ENCODE measurements at places on chromosomes 5 and 9.
A peak's percentile ranks its signal among the peaks of the same experiment; 100 is the strongest.

DNA sequence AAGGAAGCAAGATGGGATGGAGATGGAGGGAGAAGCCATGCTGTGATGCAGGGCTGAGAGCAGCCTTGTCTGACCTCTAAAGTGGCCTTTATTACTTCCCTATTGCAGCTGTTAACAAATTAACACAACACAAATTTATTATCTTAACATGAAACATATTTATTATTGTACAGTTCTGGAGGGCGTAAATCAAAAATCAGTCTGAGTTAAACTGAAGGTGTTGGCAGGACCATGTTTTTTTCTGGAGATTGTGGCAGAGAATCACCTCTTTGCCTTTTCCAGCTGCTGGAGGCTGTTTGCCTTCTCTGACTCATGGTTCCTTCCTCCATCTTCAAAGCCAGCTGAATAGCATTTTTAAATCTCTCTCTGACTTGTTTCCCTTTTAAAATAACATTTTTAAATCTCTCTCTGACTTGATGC is 7.2 kb upstream of the MCC start:
- no peaks in the 10 kb centered on the region for H3K27me3 ChIP-seq
- no peaks in the 10 kb centered on the region for H3K4me1 ChIP-seq
- no peak overlapping the region for H3K27ac ChIP-seq
- no peak overlapping the region for H3K4me3 ChIP-seq
- DNase-seq, result no peak

GRCh38 chr5:176436656-176437055 is 11.5 kb upstream of the FAF2 start:
- H3K27ac ChIP-seq, result no peak overlapping the region
- H3K27me3 ChIP-seq, result no peaks in the 10 kb centered on the region
- no peaks in the 10 kb centered on the region for H3K36me3 ChIP-seq
- H3K4me1 ChIP-seq, result no peaks in the 10 kb centered on the region

DNA sequence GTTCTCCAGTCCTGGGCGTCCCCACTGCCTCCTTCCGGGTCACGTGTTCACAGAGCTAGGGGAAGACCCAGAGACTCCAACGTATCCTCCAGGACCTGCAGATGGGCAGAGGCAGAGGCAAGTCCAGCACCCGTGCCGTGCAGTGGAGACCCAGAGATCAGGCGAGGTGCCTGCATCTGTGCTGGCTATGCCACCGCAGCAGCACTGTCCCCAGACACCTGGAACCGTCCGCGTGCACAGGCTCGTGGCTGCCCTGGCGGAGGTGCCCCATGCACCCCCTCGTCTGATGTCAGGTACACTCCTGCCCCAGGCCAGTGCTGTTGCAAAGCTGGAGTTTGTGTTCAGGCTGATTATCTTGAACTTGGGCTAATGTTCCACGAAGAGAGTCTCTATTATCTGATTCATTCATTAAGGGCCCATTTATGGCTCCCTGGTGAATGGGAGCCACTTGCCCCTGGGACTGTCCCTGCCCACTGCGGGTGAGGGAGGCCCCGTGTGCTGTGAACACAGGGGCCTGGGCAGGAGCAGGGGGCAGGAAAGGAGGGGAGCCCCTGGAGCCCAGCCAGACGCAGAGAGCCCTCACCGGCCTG is 13.7 kb downstream of the IRX4 start:
- DNase-seq, result no peak
- no peak overlapping the region for H3K27ac ChIP-seq
- H3K27me3 ChIP-seq, result peaks cover 2% of the 10 kb centered on the region
- no peaks in the 10 kb centered on the region for H3K4me1 ChIP-seq
- no peak overlapping the region for H3K4me3 ChIP-seq
- no peaks in the 10 kb centered on the region for H3K36me3 ChIP-seq

- H3K27me3 ChIP-seq, result no peaks in the 10 kb centered on the region
- no peak overlapping the region for H3K4me3 ChIP-seq
- no peaks in the 10 kb centered on the region for H3K4me1 ChIP-seq
- H3K36me3 ChIP-seq, result no peaks in the 10 kb centered on the region
- H3K27ac ChIP-seq, result no peak overlapping the region
Observed at GRCh38 chr5:60852940-60853339, 8.9 kb upstream of the ELOVL7 start.

GRCh38 chr9:135480940-135481310 is 1.3 kb downstream of the PPP1R26 start:
- H3K27me3 ChIP-seq, result no peaks in the 10 kb centered on the region
- H3K4me3 ChIP-seq, result peak overlapping the region; percentile 86
- peaks cover 10% of the 10 kb centered on the region for H3K4me1 ChIP-seq
- H3K27ac ChIP-seq, result peak overlapping the region; percentile 91

GRCh38 chr5:80895523-80895922 is 64.6 kb upstream of the RASGRF2 start:
- no peak for DNase-seq
- H3K4me3 ChIP-seq, result no peak overlapping the region
- H3K27ac ChIP-seq, result no peak overlapping the region
- H3K4me1 ChIP-seq, result no peaks in the 10 kb centered on the region

GRCh38 chr5:38938424-38938823 is 92.6 kb downstream of the OSMR start:
- DNase-seq, result no peak
- no peak overlapping the region for H3K27ac ChIP-seq
- H3K4me1 ChIP-seq, result no peaks in the 10 kb centered on the region
- H3K4me3 ChIP-seq, result no peak overlapping the region

- H3K27ac ChIP-seq, result no peak overlapping the region
- H3K4me1 ChIP-seq, result peaks cover 89% of the 10 kb centered on the region
- DNase-seq, result no peak
- H3K27me3 ChIP-seq, result no peaks in the 10 kb centered on the region
- H3K4me3 ChIP-seq, result no peak overlapping the region
Observed at GRCh38 chr9:37948417-37948980, 44.6 kb upstream of the SLC25A51 start.

DNA sequence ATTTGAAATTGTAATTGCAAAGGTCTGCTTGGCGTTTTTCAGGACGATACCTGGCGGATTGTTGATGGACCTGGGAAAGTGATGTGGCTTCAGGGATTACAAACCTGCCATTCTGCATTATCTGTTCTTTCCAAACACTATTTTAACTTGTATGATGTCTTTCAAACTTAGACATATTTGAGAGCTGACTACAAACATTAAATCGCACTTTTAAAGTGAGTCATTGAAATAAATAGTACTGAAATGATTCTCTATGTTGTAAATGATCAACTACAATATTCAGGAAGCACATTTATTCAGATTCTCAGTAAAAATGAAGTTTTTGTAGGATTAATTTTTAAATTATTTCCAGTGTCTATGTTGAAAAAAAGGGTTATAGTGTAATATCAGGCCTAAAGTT is 32.3 kb upstream of the TMEM171 start:
- no peaks in the 10 kb centered on the region for H3K27me3 ChIP-seq
- H3K4me3 ChIP-seq, result no peak overlapping the region
- no peak for DNase-seq
- no peaks in the 10 kb centered on the region for H3K4me1 ChIP-seq
- no peaks in the 10 kb centered on the region for H3K36me3 ChIP-seq

DNA sequence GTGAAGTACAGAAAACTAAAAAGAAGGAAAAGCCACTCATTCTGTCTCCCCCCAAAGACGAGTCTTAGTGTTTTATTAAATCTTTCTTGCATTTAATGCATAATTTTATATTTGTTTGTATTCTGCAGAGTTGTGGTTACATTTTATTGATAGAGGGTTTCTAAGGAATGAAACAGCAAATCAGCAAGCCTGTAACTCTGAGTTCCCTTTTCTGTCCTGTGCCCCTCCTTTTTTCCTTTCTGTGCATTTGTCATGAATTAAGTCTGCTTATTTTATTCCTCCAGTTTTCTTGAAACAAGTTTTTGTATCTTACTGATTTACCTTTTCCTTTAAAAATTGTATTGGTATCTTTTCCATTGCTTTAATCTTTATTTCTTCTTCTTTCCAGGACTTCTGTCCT is 132.8 kb downstream of the MUSK start:
- H3K27me3 ChIP-seq, result no peaks in the 10 kb centered on the region
- DNase-seq, result no peak
- no peak overlapping the region for H3K4me3 ChIP-seq

DNA sequence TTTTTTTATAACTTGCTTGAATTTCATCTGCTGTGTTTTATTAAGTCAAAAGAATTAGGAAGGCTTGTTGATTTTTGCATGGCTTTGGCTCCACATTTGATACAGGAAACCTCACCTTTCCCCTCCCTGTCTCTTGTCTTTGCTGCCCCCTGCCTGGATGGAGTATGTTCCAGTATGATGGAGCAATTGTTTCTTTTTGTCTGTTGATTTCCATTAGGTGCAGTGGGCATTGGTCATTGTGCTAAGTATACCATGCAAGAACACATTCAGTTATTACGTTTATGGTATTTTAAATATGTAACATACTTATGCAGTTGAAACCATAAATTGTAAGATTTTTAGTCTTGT is 19.6 kb downstream of the TJP2 start:
- no peak for DNase-seq
- H3K36me3 ChIP-seq, result no peaks in the 10 kb centered on the region
- H3K27me3 ChIP-seq, result no peaks in the 10 kb centered on the region
- H3K27ac ChIP-seq, result no peak overlapping the region

DNA sequence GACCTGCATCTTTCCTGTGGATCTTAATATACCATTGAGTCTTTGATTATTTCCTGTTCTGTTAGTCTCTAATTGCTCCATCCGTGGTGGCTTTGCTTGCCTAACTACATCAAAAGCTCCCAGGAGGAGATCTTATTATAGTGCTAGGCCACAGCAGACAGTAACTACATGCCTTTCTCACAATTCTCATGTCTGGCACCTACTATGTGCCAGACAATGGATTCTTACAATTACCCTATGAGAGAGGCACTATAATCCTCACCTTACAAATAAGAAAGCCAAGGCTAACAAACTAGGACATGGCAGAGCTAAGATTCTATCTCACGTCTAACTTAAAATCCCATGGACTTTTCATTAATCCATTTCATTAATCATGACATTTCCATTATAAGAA is 70.3 kb upstream of the TARS1 start:
- no peaks in the 10 kb centered on the region for H3K27me3 ChIP-seq
- no peak for DNase-seq
- peaks cover 6% of the 10 kb centered on the region for H3K4me1 ChIP-seq
- no peaks in the 10 kb centered on the region for H3K36me3 ChIP-seq

DNA sequence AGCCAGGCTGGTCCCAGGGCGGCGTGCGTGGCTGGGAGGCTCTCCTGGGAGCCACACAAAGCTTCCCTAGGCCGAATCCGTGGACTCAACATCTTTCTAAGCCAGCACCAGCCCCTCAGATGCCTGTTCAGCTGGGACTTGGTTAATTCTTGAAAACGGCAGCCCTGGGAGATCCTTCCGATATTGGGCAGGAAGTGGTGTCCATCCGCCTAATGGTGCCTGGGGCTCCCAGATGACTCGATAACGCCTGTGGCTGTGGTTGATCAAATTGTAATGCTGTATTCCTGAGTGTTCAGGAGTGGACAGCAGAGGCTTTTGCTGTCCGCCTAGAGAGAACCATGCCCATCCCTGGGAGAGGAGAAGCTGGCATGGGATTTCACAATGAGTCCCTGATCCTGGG is 14.1 kb downstream of the KCNT1 start:
- no peaks in the 10 kb centered on the region for H3K27me3 ChIP-seq
- no peak overlapping the region for H3K4me3 ChIP-seq
- H3K4me1 ChIP-seq, result peaks cover 12% of the 10 kb centered on the region
- DNase-seq, result no peak
- no peak overlapping the region for H3K27ac ChIP-seq
